Stimulated activated CD4-positive, alpha-beta T cell treated with anti-CD3 and anti-CD28 coated beads, Interleukin-1b, Interleukin-23, amount 100 ng/mL, for 1 hour (primary cell): ENCODE measurements at places on chromosomes 7 and 10.

DNA sequence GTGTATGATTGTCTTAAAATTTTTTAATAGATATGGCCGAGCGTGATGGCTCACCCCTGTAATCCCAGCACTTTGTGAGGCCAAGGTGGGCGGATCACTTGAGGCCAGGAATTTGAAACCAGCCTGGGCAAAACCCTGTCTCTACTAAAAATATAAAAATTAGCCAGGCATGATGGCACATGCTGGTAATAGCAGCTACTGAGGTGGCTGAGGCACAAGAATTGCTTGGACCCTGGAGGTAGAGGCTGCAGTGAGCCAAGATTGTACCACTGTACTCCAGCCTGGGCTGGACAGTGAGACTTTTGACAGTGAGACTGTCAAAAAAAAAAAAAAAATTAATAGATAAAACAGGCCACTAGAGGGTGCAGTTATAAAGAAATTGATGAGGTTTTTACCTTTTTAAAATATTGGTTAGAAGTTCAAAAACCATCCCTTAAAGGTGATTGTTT, 20.5 kb downstream of the NOM1 start:
- DNase-seq: no peak

GRCh38 chr10:79404690-79405131, 40.7 kb downstream of the ZCCHC24 start:
- no peak for DNase-seq

- no peak for DNase-seq
Observed at GRCh38 chr7:27221201-27221797, 21.3 kb upstream of the EVX1 start.

DNA sequence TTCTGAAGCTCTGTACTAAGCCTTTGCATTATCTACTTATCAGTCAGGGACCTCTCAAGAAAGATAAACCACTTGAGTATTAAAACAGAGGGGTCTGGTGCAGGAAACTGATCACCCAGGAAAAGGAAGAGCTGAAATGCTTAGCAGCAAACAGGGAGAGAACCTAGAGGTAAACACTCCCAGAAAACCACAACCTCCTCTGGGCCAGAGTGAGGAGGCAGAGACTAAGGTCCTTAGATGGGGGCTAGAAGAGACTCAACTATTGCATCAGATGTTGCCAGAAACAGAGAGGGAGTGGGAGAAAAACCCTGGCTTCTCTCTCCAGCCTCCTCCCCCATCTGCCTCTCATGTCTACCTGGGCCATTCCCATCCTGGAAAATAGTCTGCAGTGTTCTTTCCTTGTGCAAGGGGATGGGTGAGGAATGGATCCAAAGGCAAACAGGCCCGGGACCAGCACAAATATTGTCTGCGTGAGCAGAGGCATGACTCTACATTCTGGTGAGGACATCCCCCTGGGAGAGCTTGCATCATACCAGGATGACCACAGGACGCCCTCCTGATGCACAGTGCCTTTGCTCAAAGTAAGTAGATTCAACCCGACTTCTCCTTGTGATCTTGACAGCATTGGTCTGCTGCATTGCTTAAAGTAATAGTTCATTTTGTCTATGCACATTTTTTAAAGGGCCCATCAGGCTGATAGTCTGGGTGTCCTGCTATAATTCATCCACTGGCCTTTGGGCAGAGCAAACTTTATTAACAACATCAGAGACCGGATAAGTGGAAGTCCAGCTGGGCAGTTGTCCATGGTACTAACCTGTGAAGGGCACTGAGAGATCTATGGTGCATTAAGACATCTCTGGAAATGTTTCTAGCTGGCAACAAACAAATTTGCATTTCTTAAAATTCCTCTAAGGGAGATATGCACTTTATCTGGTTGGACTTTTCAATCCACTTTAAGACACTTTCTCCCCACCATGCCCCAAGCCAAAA, 22.4 kb upstream of the ODAD2 start:
- DNase-seq: no peak

GRCh38 chr10:113516061-113516460, 36.8 kb upstream of the HABP2 start:
- no peak for DNase-seq

DNA sequence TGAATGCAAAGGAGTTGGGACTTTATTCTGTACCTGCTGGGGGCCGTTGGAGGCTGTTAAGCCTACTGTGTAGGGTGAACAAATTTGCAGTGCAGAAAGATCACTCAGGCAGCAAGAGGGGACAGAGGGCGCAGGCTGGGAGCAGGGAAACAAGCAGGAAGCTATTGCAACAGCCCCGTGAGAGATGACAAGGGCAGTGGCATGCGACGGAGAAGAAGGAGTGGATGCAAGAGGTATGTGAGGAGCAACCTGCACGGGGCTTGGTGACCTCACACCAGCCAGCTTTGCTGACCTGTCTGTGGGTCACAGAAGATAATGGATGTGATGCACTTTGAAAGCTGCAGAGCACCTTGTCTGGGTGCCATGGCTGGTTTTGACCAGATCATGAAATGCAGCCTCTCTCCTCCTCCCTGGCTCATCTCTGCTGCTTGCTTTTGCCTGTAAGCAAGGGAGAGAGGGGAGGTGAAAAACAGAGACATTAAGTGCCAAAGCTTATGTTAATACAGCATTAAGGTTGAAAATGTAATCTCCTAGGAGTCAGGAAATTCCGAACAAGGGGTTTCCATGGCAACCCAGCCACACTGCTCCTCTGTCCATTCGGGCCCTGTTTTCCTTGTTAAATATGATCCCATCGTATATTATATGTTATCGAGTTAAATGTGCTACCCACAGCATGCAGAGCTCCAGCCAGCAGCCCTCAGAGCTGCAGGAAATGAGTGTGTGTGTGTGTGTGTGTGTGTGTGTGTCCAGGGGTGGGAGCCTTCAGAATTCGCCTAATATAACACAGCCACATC, 314.3 kb upstream of the ZMIZ1 start:
- no peak for DNase-seq

DNA sequence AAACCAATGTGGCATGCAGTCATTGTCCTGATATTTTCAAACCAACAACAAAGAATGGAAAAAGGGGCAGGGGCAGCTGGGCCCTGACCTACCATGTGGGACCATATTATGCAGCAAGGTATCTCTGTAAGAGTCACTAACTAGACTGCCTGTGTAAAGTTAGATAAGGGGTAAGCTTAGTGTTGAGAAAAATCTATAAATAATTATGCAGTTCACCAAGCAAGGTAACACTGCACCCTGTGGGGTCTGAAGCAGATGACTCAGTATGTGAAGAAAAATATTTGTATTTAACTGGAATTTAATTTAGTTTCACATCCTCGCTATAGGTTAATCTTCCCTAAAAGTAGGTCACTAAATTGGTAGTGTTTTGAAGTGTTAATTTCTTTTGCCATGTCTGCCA, 99.3 kb downstream of the PPP1R3A start:
- DNase-seq: no peak

DNA sequence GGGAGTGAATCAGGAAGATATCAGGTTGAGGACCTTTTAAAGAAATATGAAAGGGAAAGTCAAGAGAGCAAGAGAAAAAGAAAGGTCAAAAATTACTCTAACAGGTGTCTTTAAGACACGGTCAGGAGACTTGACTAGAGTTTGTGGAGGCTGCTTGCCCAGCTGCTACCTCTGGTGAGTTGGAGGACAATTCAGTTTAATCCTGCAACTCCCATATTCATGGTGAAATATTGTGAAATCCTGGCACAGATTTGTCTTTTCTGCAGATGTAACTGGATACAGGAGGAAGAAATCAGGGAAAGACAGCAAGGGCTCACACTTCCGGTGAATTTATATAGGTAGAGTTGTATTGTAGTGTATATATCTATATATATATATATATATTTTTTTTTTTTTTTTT, 93.5 kb downstream of the AKAP9 start:
- DNase-seq: no peak

GRCh38 chr10:129272176-129272575, 194.9 kb upstream of the MGMT start:
- no peak for DNase-seq

DNA sequence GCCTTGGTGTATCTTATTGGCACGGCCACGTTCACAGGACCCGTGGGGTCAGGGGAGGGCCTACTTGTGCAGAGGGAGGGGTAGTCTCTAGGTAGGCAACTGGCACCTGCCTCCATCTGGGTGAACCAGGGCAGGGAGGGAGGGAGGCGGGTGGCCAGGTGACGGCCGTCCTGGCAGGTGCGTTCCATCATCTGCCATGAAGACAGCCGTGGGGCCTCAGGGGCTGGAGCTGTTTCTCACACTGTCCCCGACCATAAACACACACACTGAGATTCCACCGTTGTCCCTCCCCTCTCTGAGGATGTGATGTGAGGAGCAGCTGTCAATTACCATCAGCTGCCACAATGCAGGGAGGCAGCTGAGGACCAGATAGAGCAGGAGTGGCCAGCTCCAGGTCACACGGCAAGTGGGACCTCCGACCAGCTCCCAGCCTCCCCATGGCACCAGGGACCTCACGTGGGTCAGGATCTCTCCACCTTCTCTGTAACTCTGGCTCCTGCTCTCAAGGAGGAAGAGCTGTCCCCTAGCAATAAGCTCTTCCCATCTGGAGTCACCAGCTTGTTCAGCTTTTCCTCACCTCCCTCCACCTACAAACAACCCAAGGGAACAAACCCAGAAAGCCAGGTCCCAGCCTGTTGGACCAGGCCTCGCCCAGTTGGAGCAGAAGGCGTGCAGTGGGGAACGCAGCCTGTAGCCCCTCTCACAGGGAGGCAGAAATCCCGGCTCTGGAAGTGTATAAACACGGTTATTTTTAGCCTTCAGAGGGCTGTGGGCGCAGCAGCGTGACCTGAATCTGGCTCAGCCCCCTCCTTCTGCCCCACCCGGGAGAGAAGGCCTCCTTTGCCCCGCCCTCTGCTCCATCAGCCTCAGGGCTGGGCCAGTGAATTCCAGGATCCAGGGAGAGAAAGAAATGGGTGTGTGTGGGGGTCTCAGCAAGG, 33.1 kb downstream of the ZMIZ1 start:
- DNase-seq: no peak

DNA sequence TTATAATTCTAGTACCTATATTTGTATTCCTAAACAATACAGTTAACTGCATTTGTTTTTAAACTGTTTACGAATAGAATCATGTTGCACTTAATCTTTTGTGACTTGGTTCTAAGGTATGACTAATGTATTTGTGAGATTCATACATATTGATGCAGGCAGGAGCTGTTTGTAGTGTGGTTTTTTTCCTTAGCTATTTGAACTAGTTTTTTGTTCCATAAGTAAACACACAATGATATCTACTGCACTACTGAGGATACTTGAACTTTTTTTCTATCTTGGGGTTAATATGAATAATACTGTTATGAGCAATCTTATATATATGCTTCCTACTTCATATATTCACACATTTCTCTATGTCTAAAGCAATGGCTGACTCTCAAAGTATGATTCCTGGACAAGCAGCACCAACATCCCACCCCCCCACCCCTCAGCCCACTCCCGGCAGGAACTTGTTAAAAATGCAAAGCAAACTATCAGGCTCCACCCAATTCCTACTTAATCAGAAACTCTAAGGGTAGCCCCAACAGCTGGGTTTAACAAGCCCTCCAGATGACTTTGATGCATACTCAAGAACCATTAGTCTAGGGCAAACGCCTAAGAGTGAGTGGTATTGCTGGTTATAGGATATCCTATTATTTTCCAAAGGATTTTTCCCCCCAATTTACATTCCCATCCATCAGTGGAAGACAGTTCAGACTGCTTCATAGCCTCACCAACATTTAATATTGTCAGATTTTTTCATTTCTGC, 25.8 kb downstream of the BRAF start:
- DNase-seq: no peak

DNA sequence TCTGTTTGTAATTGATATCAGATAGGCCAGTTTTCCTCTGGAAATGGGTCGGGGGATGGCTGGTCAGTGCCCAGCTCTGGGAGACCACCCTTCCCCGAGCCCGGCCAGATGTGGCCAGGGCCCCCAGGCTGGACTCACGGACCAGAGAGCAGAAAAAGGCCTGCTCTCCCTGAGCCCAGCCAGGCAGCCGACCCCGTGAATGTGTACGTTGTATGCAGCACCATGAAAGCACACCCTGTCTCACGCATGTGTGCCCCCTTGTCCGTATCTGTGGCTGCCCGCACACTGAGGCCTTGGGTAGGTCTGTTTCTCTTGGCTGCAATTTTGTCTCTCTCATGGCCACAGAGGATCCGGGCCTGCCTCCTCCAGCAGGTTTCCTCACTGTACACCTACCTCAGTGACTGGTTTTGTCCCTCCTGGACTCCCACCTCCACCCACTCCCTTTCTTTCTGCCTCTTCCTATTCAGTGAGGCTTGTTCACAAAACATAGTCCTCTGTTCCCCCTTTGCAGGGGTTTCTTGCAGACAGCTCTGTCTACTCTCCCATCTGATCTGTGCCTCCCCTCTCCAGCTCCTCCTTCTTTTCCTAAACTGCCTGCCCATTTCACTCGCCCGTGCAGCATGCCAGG, 23.6 kb upstream of the ANKRD2 start:
- no peak for DNase-seq

GRCh38 chr7:42489299-42489698, 252.3 kb upstream of the GLI3 start:
- no peak for DNase-seq
